ENCODE measurements at places on chromosomes 1 and 21.

DNA sequence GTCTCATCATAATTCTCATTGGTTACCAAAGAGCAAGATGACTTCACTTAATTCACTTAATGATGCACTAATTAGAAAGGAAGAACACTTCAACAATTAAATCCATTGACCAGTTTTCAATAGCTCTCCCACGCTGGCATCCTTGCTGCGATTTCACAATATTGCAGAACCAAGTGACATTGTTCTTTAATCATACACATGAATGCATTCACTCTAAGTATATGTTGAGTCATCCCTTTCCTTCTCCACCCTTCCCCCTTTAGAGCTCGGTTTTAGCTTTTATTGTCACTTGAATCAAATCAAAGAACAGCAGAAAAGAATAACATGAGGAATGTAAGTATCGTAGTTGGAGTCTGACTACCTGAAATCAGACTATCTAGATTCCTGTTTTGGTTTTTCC, 233.6 kb upstream of the FMN2 start:
- no peak for DNase-seq

- no peak for DNase-seq
Measured at GRCh38 chr1:8122160-8122476, 96.0 kb upstream of the ERRFI1 start.

DNA sequence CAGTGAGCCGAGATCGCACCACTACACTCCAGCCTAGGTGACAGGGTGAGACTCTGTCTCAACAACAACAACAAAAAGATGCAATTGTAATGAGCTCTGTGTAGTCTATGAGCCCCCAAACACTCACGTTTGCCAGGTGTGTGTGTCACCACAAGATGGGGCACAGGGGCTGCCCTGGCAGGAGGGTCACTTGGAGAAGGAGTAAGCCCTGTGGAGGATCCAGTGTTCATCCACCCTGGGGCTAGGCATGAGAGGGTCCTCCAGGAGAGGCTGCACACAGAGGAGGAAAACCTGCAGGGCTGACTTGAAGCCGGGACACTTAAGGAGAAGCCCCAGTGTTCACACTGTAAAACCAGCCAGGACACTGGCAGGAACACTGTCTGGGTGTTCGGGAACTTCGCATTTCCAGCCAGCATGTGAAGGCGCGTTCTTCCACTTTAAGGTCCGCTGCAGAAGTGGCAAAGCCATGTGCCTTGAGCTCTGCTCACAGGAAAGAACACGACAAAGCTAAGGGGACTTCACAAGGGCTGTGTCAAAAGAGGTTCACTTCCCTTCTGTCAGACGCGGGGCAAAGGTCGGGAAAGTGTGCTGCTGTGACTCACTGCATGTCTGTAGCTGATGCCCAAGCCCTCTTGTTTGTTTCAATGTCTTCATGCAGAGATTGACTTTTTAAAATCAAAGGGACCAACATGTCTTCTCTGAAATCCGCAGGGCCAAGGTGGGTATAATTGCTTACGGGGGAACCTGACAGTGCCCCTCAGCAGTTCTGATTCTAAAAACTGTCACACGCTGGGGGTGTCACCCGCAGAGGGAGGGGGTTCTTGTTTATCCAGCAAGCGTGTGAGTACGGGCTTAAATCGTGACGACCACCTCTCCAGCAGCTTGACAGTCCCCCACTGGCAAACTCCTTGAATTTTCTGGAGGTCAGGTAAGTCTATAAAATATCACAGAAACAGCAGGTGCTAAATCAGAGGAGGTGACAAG, 102.8 kb downstream of the RIPK4 start:
- no peak for DNase-seq

DNA sequence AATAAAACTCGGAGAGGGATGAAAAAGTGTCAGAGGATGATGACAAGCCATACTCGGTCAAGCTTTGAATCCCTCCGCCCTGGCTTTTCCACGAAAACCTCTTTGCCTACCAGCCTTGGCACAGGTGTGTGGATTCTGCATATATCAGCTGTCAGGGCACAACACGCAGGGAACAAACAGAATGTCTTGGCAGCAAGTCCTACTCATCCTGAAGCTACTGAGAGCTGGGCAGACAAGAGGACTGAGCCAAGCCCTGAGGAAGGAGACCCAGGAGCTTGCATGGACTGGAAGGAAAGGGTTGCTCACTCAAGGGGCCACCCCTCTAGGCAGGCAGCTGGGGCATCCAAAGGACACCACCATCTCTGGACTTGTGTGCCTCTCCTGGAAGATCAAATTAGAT, 132.4 kb downstream of the HMGB4 start:
- DNase-seq: no peak

DNA sequence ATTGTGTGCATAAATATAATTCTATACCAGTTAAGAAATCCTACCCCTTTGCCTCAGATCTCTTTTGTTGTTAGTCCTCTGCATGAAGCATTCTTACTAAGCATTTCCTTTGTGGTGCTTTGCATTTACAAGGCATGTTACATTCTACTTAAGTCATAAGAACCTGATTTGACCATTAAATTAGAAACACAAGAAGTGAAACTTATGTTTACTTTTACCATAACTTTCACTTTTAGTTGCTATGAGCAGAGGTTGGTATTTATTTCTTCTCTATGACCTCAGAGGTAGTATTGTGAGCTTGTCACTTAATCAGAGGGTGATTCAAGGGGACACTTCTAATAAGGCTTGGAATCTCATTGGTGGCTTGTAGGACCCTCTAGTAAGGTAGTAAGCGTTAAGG, 9.0 kb downstream of the FAM20B start:
- no peak for DNase-seq

- peak; percentile 39 for DNase-seq
Measured at GRCh38 chr1:21622466-21623315, 46.5 kb downstream of the RAP1GAP start.

GRCh38 chr1:244863491-244864252, 671 bp downstream of the HNRNPU start:
- DNase-seq: no peak

DNA sequence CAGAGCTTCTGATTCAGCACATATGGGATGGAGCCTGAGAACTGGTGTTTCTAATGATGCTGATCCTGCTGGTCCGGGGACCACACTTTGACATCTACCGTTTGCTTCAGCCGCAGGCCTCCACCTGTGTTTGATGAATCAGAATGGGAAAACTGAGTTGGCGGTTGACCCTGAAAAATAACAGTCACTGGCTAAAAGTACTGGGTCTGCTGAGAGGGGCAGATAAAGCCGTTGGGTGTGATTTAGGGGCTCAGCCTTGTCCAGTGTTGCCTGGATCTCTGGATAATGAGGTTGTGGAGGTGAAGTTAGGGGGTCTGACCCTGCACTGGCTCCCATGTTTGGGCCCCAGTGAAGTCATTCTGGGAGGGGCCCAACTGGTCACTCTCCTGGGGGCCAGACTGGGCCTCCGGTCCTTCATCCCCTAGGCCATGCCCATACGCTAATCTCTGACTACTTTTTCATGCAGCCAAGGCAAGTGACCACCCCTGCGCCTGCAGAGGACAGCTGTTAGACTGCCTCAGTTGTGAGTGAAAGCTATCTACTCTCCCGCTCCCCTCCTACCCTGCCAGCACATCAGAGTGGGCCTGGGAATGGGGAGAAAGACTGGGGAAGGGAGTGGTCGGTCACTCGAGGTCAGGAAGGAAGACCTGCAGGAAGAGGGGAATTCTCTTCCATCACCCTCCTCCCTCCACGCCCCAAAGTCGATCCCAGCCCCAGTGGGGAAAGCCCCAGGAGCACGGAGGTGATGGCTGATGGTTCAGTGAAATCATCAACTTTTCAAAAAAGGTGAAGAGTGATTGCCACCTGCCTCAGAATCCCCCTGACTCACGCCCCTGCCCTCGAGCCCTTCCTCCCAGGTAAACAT, 27.7 kb downstream of the VASH2 start:
- no peak for DNase-seq

DNA sequence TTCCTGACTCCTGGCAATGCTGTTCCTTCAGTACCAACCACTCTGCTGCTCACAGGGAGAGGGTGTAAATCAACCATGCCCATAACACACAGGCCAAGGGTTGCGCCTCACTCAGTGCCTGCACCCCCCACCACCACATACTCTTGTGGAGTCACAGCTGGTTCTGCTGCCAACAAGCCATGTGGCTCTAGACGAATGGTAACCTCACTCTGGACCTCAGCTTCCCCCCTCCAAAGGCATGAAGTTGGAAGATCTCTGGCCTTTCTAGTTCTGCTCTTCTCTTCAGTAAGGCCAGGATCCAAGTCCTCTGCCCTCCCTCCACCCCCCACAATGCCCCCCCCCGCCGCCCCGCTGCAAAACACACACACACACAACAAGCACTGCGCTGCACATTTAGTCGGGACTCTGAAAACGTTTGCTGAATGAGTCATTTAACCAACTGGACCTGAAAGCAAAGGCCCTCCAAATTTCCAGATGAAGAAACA, 1.7 kb upstream of the GLIS1 start:
- no peak for DNase-seq

GRCh38 chr1:117097443-117097842, 24.1 kb downstream of the TRIM45 start:
- no peak for DNase-seq

DNA sequence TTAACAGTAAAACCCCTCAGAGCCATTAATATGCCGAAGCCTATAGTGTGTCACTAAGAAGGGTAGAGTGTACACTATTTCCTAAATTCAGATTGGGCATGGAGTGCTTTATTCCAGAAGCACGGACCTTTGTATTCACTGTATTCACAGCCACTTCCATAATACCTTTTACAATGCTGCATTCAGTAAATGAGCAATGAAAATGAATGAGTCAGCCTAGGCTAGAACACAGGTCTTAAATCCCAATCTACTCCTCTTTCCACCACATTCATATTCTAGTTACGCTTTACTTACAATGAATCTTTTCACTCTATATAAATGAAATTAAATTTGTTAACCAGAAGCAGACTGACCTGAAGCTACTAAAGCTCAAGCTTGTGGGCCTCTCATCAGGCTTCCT, 13.0 kb upstream of the GORAB start:
- no peak for DNase-seq

DNA sequence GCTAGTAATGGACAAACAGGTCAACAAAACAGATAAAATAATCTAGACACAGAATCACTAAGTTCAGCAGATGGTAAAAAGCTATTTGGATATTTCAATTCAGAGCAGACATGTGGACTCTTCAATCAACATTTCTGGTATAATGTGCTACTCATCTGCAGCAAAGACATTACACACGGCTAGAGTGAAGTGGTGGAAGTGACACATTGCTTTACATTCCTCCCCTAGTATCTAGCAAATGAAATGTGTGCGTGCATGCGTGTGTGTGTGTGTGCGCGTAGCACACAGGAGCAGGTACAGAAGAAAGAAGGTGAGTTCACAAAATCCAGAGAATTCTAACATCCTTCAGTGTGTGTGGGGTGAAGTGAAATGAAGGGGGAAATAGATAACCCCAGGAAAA, 8.3 kb downstream of the AHCTF1 start:
- no peak for DNase-seq

DNA sequence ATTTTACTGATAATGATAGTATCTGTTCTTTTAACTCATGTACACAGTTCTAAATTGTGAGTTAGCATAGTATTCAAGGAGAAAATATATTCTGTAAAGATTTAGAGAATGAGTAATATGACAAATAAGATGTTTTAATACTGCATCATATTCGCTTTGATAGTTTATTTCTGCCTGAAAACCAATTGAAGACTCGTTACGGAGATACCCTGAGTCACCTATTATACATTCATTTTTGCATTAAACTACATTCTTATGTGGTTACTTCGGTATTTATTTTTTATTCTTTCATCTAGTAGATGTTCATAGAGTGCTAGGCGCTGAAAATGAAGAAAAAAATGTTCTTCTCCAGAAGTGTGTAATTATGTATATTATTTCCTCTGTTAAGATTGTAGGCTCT, 5.3 kb downstream of the UHMK1 start:
- no peak for DNase-seq

Data from hematopoietic multipotent progenitor cell treated with erythropoietin and hydrocortisone succinate and interleukin-3 and kit ligand, for 8 days (in vitro differentiated cells).